ENCODE measurements at places on chromosomes 4 and X. TPM values are rescaled to one million over a fixed set of nuclear protein-coding genes. Genes with fewer than 3 reads are reported as not detected.

Gene WDFY3
- 1.0 TPM for total RNA-seq

GRCh38 chrX:130179579-130180215, 7.9 kb downstream of the RAB33A start:
- H3K27me3 ChIP-seq, result no peaks in the 10 kb centered on the region
- peaks cover 13% of the 10 kb centered on the region for H3K36me3 ChIP-seq
- peaks cover 56% of the 10 kb centered on the region for H3K4me1 ChIP-seq
- peak overlapping the region; percentile 46 for H3K27ac ChIP-seq
- peak; percentile 21 for DNase-seq

DNA sequence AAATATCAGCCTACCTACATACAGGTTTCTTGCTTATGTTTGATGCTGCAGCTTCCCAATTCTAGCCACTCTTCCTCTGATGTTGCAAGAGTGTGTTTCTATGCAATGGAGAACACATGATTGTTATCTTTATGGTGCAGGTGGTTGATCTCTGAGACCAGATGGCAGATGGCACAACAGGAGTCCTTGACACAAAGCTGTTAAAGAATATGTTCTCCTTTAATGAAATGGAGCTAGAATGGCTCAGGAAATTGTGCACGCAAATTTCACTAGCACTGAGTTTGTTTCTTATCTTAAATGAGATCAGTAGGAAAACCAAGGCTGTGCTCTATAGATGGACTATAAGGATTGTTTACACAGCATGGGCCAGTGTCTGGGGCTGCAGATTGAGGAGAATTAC, 29.9 kb upstream of the TTC29 start:
- H3K4me1 ChIP-seq, result no peaks in the 10 kb centered on the region
- no peaks in the 10 kb centered on the region for H3K36me3 ChIP-seq
- no peak overlapping the region for H3K4me3 ChIP-seq
- H3K27ac ChIP-seq, result no peak overlapping the region
- no peak for DNase-seq

- H3K27ac ChIP-seq, result no peak overlapping the region
- H3K4me3 ChIP-seq, result no peak overlapping the region
Observed at GRCh38 chrX:112190646-112191045, 108.1 kb upstream of the TRPC5 start.

GRCh38 chrX:129462707-129463106, 60.6 kb downstream of the SMARCA1 start:
- no peaks in the 10 kb centered on the region for H3K27me3 ChIP-seq
- no peaks in the 10 kb centered on the region for H3K36me3 ChIP-seq
- H3K4me3 ChIP-seq, result no peak overlapping the region
- no peak for DNase-seq
- no peak overlapping the region for H3K27ac ChIP-seq
- H3K4me1 ChIP-seq, result no peaks in the 10 kb centered on the region

GRCh38 chr4:14855719-14856061, 146.6 kb upstream of the CPEB2 start:
- H3K36me3 ChIP-seq, result no peaks in the 10 kb centered on the region
- peak overlapping the region; percentile 86 for H3K27ac ChIP-seq
- DNase-seq, result no peak
